ENCODE measurements at places on chromosomes 2 and 18. TPM values are rescaled to one million over a fixed set of nuclear protein-coding genes. Genes with fewer than 3 reads are reported as not detected.

ANTXR1 gene
- total RNA-seq, result 9.4 TPM

TMEM178A gene
- total RNA-seq, result 6.8 TPM

MFSD2B gene
- 0.16 TPM for total RNA-seq

NTSR2 gene
- not detected for total RNA-seq

PLGLB1 gene
- 11.3 TPM for total RNA-seq

CCDC142 gene
- 61.1 TPM for total RNA-seq

LINC00305 gene
- total RNA-seq, result not detected

PRR30 gene
- not detected for total RNA-seq

GPR39 gene
- 37.3 TPM for total RNA-seq

FOXD4L1 gene
- not detected for total RNA-seq

STARD6 gene
- not detected for total RNA-seq

SPDYA gene
- 1.8 TPM for total RNA-seq

EFEMP1 gene
- total RNA-seq, result 27.7 TPM

CABLES1 gene
- 1.5 TPM for total RNA-seq

BABAM2 gene
- 35.6 TPM for total RNA-seq

GLI2 gene
- 6.7 TPM for total RNA-seq

MC5R gene
- not detected for total RNA-seq

TTC39C gene
- total RNA-seq, result 18.4 TPM

VIL1 gene
- total RNA-seq, result 324 TPM

RMDN2 gene
- total RNA-seq, result 14.1 TPM

ELOA2 gene
- total RNA-seq, result not detected

GKN1 gene
- not detected for total RNA-seq

PSD4 gene
- 81.3 TPM for total RNA-seq

KIF1A gene
- 2.7 TPM for total RNA-seq

OXER1 gene
- not detected for total RNA-seq

GAL3ST2 gene
- total RNA-seq, result 61.9 TPM

OSR1 gene
- total RNA-seq, result 1.4 TPM

SERPINB11 gene
- total RNA-seq, result not detected

GULP1 gene
- 6.4 TPM for total RNA-seq

MOGAT1 gene
- not detected for total RNA-seq

PIEZO2 gene
- total RNA-seq, result 4.9 TPM

ARID5A gene
- 9.8 TPM for total RNA-seq

CKAP2L gene
- not detected for total RNA-seq

Data from transverse colon (tissue), 4 donors.